Stimulated activated CD4-positive, alpha-beta T cell treated with anti-CD3 and anti-CD28 coated beads, Interleukin-4, amount 100 ng/mL, for 4 hours (primary cell): ENCODE measurements at places on chromosomes 4 and X.

- DNase-seq, result no peak
These were observed 371.5 kb upstream of the MAGEC2 start for GRCh38 chrX:142576615-142577014.

GRCh38 chrX:154526901-154527675 lies 11.1 kb upstream of the FAM3A start:
- DNase-seq, result peak; percentile 52

DNA sequence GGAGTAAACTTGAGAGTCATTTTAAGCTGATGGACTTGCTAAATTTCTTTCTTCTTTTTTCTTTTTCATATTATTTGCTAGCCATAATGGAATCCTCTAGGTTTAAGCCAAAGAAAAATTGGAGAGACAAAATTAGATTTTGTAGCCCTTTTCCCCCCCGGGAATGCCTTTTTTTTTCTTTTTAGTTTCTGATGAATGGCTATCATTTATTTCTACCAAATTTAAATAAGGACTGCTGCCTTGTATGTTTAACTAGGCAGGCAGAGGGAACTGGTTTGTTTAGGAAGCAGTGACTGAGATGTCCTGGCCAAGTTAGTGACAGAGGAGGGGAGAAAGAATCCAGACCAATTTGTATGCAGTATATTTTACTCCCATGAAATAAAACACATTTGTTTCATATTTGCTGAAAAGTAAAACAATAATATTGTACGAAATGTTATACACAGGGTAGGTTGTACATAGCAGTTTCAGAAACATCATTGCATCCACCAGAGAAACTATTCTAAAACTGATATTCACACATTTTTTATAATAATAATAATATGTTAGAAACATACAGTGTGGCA lies 5.7 kb downstream of the PITX2 start:
- no peak for DNase-seq

- DNase-seq, result no peak
These were observed 18.4 kb upstream of the MGST2 start for GRCh38 chr4:139647184-139647583.

DNA sequence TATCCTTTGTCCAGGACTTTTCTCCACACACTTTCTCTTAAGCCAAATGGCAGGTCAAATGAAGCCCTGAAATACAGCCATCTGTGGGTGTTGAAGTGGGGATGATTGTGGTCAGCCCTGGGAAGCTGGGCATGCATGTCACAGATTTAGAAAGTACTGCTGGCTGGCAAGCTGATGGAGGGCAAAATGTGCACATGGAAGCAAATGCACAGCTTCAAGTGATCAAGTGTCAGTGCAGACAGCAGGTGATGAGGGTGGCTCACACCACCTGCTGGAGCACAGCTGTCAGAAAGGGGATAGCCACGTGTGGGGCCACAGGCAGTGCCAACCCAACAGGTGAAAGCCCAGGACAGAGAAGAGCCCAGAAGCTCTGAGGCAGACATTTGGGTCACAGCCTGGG lies 40.3 kb upstream of the ATXN3L start:
- DNase-seq, result no peak

DNA sequence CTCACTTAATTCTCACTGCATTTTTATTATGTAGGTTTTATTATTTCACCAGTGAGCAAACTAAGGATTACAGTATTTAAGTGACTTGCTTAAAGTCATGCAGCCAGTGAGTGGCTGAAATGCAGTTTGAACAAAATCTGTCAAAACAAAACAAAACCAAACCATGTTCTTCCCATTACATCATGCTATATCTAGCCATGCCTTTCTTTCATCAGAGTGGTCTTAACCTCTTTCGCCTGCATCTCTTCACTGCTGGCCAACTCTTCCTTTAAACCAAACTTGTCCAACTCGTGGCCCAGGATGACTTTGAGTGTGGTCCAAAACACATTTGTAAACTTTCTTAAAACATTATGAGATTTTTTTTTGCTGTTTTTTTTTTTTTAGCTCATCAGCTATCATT lies 223.2 kb downstream of the PCDH7 start:
- DNase-seq, result no peak

GRCh38 chr4:154741131-154741665 lies 2.6 kb upstream of the LRAT start:
- no peak for DNase-seq

- DNase-seq, result no peak
These were observed 779.0 kb upstream of the INTU start for GRCh38 chr4:126853715-126854114.

DNA sequence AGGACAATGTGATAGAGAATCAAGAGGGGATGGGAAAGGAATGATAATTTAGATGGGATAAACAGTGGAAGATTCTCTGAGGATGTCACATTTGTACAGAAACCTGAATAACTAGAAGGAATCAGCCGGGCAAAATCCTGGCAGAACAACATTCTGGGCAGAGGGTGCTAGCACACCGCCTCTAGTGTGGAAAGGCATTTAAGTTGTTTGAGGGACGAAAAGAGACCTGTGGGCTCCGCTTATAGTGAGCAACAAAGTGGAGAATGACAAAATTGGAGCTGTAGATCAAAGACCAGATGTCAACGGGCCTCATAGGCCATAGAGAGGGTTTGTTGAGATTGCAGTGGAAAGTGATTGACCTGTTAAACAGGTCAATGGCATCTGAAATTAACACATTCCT lies 596.0 kb upstream of the SLIT2 start:
- no peak for DNase-seq

DNA sequence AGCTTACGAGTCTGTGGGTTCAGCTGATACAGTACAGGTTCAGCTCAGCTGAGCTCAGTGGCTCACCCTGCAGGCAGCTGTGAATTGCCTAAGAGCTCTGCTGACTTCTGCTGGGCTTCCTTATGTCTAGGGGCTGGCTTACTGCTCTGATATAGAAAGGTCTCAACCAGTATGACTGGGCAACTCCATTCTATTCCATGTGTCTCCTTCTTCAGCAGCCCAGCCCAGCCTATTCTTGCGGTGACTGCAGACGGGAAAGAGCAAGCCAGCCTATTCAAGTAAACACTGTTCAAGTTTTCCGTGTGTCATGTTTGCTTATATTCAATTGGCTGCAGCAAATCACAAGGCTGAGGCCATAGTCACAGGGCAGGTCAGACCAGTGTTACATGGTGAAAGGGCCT lies 615.4 kb upstream of the ZFP42 start:
- no peak for DNase-seq

GRCh38 chrX:44155126-44155525 lies 181.9 kb upstream of the NDP start:
- no peak for DNase-seq

DNA sequence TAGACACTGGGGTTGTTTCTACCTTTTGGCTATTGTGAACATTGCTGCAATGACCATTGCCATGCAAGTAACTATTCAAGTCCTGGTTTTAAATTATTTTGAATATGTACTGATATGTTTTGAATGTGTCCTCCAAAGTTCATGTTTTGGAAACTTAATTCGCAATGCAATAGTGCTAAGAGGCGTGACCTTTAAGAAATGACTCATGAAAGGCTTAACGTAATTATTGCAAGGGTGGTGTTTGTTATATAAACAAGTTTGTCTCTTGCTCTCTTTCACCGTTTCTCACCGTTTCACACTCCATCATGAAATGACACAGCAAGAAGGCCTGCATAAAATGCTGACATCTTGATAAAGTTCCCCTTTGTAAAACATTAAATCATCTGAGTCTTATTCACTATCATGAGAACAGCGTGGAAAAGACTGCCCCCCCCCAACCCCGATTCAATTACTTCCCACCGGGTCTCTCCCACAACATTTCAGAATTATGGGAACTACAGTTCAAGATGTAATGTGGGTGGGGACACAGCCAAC lies 506.9 kb upstream of the FAM47C start:
- no peak for DNase-seq

DNA sequence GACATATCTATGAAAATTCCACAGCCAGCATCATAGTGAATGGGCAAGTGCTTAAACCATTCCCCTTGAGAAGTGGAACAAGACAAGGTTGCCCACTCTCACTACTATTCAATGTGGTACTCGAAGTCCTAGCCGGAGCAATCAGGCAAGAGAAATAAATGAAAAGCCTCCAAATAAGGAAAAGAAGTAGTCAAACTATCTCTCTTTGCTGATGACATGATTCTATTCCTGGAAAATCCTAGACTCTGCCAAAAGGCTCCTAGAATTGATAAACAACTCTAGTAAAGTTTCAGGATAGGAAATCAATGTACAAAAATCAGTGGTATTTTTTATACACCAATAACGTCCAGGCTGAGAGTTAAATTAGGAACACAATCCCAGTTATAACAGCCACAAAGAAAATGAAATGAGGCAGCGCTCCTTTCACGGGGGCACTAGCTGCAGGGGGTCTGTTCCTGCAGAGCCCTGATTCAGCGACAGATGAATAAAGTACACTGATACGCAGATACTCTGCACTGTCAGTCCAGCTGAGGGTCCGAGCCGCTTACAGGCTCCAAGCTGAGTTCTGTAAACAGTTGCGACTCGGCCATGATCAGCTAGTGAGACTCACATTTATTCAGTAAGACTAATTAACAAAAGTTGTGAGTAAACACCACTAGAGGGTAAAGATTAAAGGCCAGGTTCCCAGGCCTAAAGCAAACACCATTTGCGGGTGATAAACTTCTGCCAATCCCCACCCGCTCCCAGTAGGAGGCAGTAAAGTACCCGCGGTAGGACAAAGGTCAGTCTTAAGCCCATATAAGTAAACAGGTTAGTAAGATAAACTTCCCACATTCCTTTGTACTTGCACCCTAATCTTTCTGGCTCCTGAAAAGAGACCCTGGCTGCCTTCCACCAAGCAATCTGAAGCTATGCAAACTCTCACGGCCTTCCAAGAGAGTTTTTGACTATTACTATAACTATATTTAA lies 290.6 kb upstream of the GRID2 start:
- no peak for DNase-seq

GRCh38 chr4:4659871-4660651 lies 118.2 kb upstream of the STX18 start:
- DNase-seq, result no peak

- DNase-seq, result no peak
These were observed 588.0 kb upstream of the HS3ST1 start for GRCh38 chr4:12016729-12017128.

- no peak for DNase-seq
These were observed 201.6 kb downstream of the TEX13A start for GRCh38 chrX:105018865-105019264.

DNA sequence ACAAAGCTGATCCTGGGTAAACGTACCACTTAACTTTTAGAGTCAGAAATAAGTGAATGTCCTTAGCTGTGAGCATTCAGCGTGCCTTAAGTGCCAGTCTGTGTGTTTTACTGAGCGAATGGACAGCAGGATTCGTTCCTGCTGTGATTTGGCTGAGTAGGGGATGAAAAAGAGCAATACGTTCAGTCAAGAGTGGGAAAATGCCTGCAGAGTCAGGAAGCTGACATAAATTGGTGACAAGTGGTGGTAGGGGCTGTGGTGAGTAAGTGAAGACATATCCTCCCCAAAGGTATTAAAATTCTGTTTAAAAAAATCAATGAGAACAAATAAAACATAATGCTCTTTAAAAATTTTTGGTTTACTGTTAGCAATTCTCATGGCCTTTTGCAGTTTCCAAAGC lies 56.6 kb upstream of the TNIP3 start:
- DNase-seq, result no peak

DNA sequence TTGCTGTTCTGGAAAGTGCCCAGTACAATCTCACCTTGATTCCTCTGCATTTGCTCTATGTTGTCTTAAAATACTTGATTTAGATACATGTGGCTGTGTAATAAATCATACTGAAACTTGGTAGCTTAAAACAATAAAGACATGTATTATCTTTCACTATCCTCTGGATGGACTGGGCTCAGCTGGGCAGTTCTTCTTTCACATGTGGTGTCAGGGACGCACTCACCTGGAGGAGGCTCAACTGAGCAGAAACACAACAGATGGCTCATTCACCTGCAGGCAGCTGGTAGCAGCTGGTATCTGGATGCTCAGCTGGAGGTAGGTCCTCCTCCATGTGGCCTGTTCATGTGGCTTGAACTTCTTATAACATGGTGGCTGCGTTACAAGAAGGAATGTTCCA lies 563.8 kb upstream of the FRG1 start:
- no peak for DNase-seq

- no peak for DNase-seq
These were observed 29.6 kb upstream of the TASL start for GRCh38 chrX:30607155-30607554.

GRCh38 chr4:176868676-176869075 lies 76.0 kb upstream of the VEGFC start:
- no peak for DNase-seq

DNA sequence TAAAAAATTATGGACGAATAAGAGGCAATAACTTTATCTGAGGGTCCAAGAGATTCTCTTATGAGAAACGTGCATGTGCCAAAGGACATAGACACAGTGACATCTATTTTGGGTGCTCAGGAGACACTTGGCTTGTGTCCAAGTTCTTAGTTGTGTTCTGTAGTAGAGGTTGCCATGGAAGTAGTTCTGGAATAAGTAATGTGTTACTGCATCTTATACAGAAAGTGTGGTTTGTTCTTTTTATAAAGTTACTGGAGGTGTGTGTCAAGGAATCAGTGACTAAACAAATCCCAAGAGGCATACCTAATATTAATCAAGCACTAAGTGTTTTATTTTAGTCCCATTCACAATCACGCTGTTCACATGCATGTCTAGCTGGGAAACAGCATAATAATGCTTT lies 305.7 kb downstream of the ARHGAP24 start:
- no peak for DNase-seq

DNA sequence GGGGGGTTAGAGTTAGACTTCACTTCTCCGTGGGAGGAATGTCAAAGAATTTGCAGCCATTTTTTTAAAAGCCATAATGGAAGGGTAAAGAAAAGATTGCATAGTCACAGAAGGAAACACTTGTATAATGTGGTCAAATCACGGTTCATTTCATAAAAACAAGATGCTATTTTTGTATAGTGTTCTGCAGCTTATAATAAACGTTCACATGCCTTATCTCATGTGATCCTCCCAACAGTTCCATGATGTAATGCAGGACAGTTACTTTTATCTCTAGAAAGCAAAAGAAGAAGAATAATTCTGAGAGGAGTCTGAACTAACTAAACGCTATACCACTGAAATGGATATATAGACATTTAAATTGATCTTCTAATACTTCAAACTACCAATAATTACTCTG lies 71.3 kb upstream of the CAMK2D start:
- DNase-seq, result no peak

DNA sequence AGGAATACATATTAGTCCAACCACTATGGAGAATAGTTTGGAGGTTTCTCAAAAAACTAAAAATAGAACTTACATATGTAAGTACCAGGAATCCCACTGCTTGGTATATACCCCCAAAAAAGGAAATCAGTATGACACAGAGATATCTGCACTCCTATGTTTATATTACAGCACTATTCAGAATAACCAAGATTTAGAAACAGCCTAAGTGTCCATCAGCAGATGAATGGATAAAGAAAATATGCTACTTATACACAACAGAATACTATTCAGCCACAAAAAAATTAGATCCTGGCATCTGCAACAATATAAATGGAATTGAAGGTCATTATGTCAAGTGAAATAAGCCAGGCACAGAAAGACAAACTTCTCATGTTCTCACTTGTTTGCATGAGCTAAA lies 27.5 kb upstream of the ABCG2 start:
- DNase-seq, result no peak
